Urothelium cell line (cell line): ENCODE measurements at places on chromosomes 2 and 18.
A peak's percentile ranks its signal among the peaks of the same experiment; 100 is the strongest.

DNA sequence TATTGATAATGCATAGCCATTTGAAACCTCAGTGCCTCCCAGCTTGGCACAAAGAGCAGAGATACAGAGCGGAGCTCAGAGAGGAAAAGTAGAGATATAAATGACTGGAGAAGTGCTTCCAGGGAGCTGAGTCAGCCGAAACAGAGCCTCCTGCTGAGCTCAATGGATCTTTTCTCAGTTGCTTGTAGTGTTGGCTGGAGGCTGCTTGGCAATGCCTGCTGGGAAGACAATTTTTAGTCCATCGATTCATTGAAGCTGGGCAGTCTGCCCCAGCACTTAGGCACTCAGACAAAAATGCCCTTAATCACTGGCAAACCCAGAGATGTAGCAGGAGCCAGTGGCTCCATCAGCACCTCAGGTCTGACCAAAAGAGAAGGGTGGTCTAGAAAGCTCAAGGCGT is 81.3 kb upstream of the SETBP1 start:
- no peak for DNase-seq

- DNase-seq, result no peak
These were observed 6.9 kb upstream of the DPYSL5 start for GRCh38 chr2:26840937-26841610.

- DNase-seq, result peak; percentile 54
These were observed 85.5 kb upstream of the PGAP1 start for GRCh38 chr2:197011801-197012641.

DNA sequence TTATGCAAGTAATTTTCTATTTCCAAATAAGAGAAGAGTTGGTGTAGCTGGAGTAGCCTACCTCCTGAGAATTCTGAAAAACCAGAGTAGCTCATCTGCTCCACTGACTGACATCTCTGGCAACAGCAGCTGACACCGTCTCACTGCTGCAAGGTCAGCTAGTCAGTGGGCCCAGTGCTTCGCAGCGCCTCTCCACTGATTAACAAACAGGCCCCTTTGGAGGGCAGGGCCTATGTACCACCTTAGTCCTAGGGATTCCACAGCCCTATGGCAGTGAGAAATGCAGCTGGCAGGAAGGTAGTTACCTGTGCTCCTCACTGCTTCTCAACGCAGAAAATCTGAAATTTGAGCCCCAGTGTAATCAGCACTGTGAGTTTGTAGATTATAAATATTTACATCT is 97.5 kb downstream of the DLGAP1 start:
- no peak for DNase-seq

DNA sequence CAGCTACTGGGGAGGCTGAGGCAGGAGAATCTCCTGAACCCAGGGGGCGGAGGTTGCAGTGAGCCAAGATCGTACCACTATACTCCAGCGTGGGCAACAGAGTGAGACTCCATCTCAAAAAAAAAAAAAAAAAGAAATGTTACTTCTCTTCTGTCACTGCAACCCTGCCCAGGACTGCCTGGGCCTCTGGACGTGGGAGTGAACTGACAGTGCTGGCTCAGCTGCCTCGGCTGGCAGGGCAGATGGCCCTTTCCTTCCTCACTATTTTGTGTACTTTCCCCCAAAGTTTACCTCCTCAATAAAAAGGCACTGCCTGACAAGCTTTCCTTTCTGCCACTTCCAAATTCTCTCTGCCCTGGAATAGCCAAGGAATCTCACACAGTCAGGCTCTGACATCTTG is 12.5 kb upstream of the GPR155 start:
- DNase-seq, result no peak

- DNase-seq, result no peak
These were observed 53.2 kb downstream of the SFXN5 start for GRCh38 chr2:73018188-73018825.

- DNase-seq, result no peak
These were observed 6.5 kb upstream of the IL1R2 start for GRCh38 chr2:101985101-101985792.

- DNase-seq, result no peak
These were observed 41.0 kb downstream of the SMAD7 start for GRCh38 chr18:48909721-48910120.

DNA sequence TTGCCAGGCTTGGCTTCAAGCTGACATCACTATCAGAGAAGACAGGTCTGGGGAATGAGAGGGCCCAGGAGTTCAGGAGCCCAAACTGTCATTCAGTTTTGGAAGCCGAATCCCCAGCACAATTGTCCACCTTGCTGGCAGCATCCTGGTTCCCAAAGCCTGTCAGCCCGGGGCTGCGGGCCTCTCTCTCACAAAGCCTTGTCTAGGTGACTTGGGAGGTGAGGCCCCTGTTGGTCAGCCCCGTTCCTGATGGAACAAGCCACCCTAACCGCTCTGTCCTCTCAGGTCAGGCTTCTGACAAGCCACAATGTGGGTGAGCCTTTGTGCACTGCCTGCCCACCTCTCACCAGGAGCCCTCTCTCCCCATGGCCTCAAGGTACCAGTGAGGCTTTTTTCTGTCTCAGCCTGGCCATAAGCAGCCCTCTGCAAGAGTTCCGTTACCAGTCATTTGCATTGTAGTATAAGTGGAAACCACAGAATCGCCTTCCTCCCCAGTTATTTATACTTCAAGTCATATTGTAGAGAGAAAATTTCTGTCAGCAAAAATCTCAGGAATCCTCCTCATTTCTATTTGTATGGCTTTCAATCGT is 100.6 kb downstream of the MSH2 start:
- no peak for DNase-seq

DNA sequence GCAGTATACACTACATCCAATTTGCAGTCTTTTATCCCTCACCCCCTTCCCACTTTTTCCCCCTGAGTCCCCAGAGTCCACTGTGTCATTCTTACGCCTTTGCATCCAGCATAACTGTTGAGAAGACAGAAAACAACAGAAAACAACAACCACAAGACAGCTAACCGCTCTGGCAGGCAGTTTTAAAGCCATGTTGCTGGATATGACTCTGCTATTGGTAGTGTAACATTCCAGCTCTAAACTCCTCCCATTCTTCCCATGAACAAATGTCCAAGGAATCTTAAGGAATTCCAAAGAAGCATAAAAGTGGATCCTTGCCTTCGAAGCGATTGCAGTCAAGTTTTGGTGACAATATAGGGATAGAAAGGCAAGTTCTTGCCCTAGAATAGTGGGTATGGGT is 599.1 kb downstream of the NYAP2 start:
- no peak for DNase-seq

GRCh38 chr2:219595256-219595655 is 2.4 kb upstream of the STK11IP start:
- no peak for DNase-seq

GRCh38 chr2:39728941-39729351 is 50.1 kb downstream of the THUMPD2 start:
- peak; percentile 64 for DNase-seq

DNA sequence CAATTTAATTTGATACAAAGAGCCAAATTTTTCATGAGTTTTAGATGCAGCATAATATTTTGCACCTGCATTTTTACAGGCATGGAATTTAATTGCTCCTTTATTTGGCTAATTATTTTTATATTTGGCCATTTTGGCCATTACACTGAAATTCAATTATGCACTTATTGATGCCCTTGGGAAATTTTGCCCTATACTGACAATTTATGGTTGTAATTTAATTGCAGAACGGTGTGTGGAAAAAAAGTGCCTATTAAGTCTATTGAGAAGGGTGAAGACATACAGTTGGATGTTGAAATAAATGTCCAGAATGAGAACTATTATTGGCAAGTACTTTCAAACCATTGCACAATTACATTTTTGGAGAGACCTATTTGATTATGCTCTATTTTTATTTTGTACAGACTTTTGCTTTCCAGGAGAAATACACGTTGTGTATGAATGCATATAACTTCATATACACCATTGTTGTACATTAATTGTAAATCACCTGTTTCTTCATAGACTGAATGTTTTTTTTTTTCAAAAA is 1319.3 kb upstream of the CDH2 start:
- DNase-seq, result no peak

- DNase-seq, result peak; percentile 40
These were observed 48.4 kb downstream of the LRRTM1 start for GRCh38 chr2:80255918-80256781.

DNA sequence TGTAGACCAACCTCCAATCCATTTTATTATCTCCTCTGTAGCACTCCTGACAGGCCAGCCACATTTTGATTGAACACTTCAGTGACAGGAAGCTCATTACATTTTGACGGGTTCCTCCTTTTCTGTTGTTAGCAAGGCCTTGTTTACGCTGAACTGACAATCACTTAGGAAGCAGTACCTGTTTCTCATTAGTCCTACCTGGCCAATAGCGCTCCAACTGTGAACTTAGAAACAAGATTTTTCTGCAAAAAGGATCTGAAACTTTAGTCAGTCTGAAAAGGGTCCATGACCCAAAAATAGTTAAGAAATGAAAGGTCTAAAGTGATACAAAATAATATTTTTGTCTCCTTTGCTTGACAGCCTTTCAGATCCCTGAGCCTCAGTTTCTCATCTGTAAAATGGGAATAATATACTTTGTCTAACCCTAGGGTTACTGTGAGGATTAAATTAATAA is 119.6 kb upstream of the MSTN start:
- DNase-seq, result no peak

DNA sequence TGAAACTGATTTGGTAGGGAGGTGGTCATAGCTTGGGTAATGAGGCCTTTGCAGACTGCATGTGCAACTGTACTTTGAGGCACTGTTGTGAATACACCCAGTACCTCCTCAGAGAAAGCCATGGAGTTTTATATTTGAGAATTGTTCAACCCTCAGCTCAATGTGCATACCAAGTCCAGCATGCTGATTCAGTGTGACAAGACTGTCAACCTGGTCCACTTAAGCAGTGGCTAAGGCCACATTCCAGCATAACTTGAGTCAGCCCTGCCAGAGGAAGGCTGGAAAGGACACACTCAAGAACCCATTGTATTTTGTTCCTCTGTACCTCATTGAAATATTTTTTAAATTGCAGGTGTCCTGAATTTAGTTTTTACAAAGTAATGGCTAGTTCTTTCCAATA is 121.8 kb upstream of the HNMT start:
- DNase-seq, result no peak

GRCh38 chr18:48550101-48550729 is 11.4 kb downstream of the CTIF start:
- DNase-seq, result no peak

- DNase-seq, result no peak
These were observed 491.7 kb upstream of the MEIS1 start for GRCh38 chr2:65943099-65943786.

DNA sequence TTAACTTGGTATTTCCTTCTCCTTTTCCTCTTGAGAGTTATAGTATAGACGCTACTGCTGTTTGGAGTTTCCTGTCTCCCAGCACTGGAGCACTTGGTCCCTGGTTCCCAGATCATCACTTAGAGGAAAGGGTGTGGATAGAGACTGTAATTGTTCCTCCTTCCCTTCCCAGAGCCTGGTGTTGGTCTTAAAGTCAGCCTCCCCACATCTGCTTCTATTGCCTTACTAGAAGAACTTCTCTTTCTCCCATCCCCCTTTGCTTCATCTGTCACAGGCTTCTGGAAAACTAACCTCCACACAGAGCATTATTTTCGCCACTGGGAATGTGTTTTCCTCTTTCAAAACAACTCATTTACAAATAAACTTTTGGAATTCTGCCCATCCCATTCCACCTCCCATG is 131.0 kb downstream of the CCDC85A start:
- DNase-seq, result no peak

DNA sequence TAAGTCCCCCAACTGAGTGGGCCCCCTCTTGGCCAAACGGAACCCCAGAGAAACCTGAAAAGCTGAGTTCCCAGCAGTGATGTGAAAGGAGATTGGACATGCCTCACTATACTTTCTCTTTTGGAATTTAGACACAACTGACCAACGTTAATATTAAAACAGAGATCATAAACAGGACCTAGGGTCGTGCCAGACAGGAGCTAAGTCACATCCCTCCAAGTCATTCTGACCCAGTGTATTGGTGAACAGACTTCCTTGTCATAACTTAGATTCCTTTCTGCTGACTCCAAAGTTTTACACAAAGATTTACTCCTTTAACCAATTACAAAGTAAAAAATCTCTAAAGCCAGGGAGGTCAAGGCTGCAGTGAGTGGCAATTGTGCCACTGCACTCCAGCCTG is 46.9 kb downstream of the UXS1 start:
- peak; percentile 51 for DNase-seq

GRCh38 chr2:119207447-119207846 is 16.2 kb upstream of the STEAP3 start:
- no peak for DNase-seq

DNA sequence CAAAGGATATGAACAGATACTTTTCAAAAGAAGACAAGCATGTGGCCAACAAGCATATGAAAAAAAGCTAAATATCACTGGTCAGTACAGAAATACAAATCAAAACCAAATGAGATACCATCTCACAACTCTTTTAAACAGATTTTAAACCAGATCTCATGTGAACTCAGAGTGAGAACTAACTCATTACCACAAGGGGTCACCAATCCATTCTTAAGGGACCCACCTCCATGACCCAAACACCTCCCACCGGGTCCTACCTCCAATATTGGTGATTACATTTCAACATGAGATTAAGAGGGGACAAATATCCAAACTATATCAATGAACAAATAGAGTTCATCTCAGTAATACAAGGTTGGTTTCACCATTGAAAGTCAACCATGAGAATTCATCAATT is 319.8 kb upstream of the GULP1 start:
- DNase-seq, result no peak

DNA sequence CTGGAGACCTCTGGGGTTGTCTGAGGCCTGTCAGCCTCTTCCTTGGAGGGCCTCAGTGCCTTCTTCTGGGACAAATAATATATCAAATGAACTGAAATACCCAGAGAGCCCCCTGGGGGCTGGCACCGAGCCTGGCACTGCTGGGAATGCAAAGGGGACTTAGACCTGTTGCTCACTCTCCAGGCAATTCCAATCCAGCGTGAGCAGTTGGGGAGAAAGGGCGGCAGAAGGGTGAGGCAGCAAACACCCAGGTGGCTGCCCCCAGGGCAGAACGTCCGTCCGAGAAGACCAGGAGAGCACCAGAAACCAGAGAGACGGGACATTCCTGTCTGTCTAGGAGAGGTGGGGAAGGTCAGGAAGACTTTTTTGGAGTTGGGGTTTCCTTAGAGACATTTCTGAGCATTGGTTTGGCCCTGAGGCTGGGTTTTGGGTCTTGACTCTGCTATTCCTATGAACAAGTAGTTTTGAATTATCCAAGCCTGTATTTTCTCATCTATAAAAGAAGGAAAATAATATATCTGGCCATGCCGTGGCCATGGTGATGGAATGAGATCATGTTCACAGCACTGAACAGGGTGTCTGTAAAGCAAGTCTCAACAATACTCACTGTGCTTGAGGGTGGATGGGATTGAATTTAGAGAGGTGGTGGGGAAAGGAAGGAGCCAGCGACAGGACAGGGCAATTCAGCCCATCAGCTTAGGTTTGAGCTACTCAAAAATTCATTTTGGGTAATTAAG is 44.3 kb upstream of the ZBTB7C start:
- no peak for DNase-seq
